ENCODE measurements at places on chromosomes 4 and X. TPM values are rescaled to one million over a fixed set of nuclear protein-coding genes. Genes with fewer than 3 reads are reported as not detected.

- DNase-seq = no peak
Measured at GRCh38 chr4:110977554-110977953, 354.7 kb upstream of the PITX2 start.

DNA sequence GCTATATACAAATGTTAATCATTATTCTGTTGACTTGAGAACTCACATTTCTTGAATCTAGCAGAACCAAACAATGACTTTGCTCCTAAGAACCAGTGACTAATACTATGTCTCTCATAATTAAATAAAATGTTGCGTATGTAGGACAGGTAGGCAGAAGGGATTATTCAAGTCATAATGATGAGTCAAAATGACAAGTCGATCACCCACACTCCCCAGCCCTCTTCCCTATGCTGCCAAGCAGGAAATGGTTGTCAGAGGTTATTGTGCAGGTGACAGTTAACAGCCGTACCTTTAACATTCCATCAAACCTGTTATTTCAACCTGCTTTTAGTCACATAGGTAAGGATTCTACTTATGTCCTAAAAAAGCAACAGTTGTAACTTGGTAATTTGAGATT is 22.0 kb upstream of the STK26 start:
- DNase-seq = no peak

- DNase-seq = no peak
Measured at GRCh38 chrX:13482746-13483541, 86.5 kb upstream of the EGFL6 start.

Gene CFAP299
- total RNA-seq = 0.55 TPM

Gene FAM53A
- 24.1 TPM for total RNA-seq

Measured in G401 (cell line).